ENCODE measurements at places on chromosomes 16 and 17. TPM values are rescaled to one million over a fixed set of nuclear protein-coding genes. Genes with fewer than 3 reads are reported as not detected.

GRCh38 chr17:80783971-80784370 is 207.7 kb upstream of the CHMP6 start:
- no peaks in the 10 kb centered on the region for H3K36me3 ChIP-seq
- H3K27ac ChIP-seq: no peak overlapping the region
- no peaks in the 10 kb centered on the region for H3K27me3 ChIP-seq
- no peak for DNase-seq
- H3K4me3 ChIP-seq: no peak overlapping the region

DNA sequence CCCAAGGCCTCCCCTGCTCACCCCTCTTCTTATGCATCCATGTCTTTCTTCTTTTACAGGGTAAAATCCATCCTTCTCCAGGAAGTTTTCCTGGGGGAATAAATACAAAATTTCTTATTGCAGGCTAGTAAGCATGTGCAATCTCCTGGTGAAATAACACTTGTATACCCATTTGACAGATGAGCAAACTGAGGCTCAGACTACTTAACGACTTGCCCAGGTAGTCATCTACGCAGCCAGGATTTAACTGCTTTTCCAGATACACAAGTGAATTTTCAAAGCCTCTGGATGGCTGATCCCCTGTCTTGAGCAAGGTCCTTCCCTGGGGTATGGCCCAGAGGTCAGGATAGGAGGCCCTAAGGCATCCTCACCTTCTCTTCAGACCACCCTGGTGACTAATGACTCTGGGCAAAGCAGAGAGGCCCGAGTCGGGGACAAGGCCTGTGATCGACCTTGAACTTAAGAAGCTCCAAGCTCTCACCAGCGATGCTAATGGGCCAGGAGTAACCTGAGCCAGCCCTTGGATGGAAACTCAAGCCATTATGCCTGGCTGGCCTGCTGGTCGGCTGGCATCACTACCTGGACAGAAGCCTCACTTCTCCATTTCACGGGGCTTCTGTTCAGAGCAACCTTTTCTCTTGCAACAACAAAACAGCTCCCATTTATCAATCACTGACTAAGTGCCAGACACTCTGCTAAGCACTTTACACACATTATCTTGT is 33.1 kb downstream of the ZNF423 start:
- no peaks in the 10 kb centered on the region for H3K4me1 ChIP-seq
- H3K27me3 ChIP-seq: no peaks in the 10 kb centered on the region
- H3K27ac ChIP-seq: no peak overlapping the region
- DNase-seq: no peak

Gene KRT32
- total RNA-seq: not detected

Gene TIGD7
- total RNA-seq: 14.9 TPM

Gene GPRC5C
- total RNA-seq: 77.7 TPM

Gene CA7
- total RNA-seq: 39.8 TPM

GRCh38 chr17:83007504-83008185 is 71.8 kb upstream of the METRNL start:
- H3K27ac ChIP-seq: no peak overlapping the region
- H3K4me3 ChIP-seq: no peak overlapping the region
- H3K27me3 ChIP-seq: no peaks in the 10 kb centered on the region
- no peaks in the 10 kb centered on the region for H3K36me3 ChIP-seq

Gene MMP2
- 111 TPM for total RNA-seq

Gene ARSG
- total RNA-seq: 29.7 TPM

DNA sequence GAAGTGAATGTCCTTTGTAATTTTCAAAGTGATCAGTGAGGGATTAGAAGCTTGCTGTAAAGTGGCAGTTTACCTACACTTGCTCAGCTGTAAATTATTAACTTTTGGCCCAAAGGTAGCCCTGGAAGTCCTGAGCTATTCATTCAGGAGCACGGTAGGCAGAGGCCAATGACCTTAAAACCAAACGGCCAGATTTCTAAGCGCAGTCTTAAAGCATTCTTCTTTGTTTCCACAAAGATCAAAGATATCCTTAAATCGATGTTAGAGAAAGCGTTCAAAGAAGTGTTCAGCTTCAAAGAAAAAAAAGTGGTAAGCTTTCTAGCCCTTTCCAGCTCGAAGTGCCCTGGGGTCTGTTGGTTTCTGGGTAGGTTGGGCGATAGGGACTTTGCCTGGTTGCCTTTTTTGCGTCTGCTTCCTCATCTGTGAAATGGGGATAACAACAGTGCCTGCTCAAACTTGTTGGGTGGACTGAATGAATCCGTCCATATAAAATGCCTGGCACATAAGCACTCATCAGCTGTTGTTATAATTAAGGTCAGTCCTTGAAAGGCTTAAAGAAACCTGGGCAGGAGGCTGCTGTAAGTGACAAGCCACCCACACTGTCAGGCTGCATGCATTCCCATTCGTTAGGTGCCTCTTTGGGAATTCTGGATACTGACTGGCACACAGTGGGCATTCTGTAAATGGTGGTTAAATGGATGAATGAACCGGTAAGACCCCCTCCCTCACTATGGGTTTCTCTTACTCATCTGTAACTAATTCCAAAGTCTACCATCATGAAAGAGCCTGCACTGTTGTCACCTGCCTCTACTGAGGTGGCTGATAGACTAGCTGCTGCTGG is 113.2 kb downstream of the PRKCA start:
- no peaks in the 10 kb centered on the region for H3K36me3 ChIP-seq
- peak overlapping the region; percentile 43 for H3K27ac ChIP-seq
- H3K27me3 ChIP-seq: no peaks in the 10 kb centered on the region
- peak; percentile 62 for DNase-seq
- no peak overlapping the region for H3K4me3 ChIP-seq
- no peaks in the 10 kb centered on the region for H3K4me1 ChIP-seq

DNA sequence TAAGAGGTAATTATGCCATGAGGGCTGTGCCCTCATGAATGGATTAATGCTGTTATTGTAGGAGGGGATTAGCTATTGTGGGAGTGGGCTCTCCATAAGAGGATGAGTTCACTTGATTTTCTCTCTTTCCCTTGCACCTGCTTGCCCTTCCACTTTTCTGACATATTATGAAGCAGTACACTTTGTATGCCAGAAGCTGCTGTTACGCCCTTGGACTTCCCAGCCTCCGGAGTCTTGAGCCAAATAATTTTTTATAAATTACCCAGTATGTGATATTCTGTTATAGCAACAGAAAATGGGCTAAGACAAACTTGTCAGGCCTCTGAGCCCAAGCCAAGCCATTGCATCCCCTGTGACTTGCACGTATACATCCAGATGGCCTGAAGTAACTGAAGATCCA is 38.4 kb downstream of the PSMD12 start:
- no peak overlapping the region for H3K27ac ChIP-seq
- H3K27me3 ChIP-seq: no peaks in the 10 kb centered on the region
- no peaks in the 10 kb centered on the region for H3K4me1 ChIP-seq
- no peak for DNase-seq

DNA sequence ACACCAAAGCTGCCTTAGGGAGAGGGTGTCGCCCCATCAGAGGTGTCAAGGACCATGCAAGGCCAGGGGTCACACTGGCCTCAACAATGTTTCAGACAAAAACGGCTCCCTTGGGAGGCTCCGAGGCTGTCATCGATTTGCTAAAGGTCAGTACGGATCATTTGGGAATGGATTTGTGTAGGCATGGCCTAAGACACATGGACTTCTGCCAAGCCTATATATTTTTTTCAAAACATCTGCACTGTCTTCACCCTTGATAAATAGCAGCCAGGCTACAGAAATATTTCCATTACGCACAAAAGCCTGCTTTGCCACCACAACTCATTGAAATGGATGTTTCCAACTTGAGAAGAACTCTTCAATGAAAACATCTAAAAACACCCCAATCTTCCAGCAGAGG is 10.3 kb downstream of the CUEDC1 start:
- no peak overlapping the region for H3K27ac ChIP-seq
- no peaks in the 10 kb centered on the region for H3K27me3 ChIP-seq
- H3K36me3 ChIP-seq: no peaks in the 10 kb centered on the region
- peaks cover 59% of the 10 kb centered on the region for H3K4me1 ChIP-seq

Gene OR1F1
- not detected for total RNA-seq

Gene TPSB2
- 65.2 TPM for total RNA-seq

DNA sequence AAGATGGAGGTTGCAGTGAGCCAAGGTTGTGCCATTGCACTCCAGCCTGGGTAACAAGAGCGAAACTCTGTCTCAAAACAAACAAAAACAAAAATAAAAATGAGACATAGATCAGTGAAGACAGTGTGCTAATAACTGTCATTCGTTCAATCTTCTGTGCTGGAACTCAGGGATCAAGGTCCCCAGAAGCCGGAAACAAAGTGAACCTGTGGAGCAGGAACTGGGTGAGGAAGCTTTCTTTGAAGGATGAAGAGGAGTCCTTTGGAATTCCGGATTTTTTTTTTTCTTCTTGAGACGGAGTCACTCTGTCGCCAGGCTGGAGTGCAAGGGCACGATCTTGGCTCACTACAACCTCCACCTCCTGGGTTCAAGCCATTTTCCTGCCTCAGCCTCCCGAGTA is 2.1 kb upstream of the SLC2A4 start:
- no peaks in the 10 kb centered on the region for H3K36me3 ChIP-seq
- H3K4me3 ChIP-seq: peak overlapping the region; percentile 63
- DNase-seq: no peak
- no peaks in the 10 kb centered on the region for H3K27me3 ChIP-seq
- peak overlapping the region; percentile 45 for H3K27ac ChIP-seq

- no peaks in the 10 kb centered on the region for H3K36me3 ChIP-seq
- H3K27ac ChIP-seq: no peak overlapping the region
- H3K4me3 ChIP-seq: no peak overlapping the region
- no peaks in the 10 kb centered on the region for H3K27me3 ChIP-seq
- no peak for DNase-seq
These were observed 14.5 kb upstream of the IL17C start for GRCh38 chr16:88623858-88624257.

DNA sequence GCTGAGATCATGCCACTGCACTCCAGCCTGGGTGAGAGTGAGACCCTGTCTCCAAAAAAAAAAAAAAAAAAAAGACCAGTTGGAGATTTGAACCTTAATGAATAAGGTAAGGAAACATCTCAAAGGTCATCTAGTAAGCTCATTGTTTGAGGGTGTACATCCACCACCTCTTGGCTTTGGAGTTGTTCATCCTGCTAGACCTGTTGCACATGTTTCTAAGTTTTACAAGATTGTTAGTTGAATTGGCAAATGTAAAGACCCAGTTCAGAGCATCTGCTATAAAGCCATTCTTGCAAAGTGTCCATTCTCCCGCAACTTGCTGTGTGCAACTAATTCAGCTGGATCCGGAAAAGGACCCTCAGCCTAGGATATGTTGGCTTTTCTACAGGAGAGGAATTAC is 1.5 kb downstream of the PSMD7 start:
- no peak for DNase-seq
- H3K4me3 ChIP-seq: peak overlapping the region; percentile 74
- no peaks in the 10 kb centered on the region for H3K4me1 ChIP-seq
- H3K36me3 ChIP-seq: peaks cover 39% of the 10 kb centered on the region
- no peak overlapping the region for H3K27ac ChIP-seq
- no peaks in the 10 kb centered on the region for H3K27me3 ChIP-seq

Gene GNAO1
- 7.6 TPM for total RNA-seq

Gene TOX3
- 5.0 TPM for total RNA-seq

DNA sequence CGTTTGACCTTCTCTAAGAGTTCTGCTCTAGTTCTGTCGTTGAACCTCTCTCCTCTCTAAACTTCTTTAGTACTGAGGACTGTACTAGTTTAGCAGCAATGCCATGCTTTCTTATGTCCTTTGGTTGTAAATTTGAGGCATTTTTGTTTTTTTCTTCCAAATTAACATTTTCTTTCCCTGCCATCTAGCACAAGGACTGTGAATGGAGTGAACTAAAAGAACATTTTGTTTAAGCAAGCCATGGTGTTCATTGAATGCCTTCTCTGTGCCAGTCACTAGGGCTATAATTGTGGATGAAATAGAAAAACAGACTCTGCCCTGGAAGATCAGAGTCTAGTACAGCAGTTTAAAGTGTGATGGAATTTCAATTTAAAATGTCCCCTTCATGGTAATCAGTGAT is 137.9 kb downstream of the FTO start:
- no peak overlapping the region for H3K4me3 ChIP-seq
- H3K36me3 ChIP-seq: no peaks in the 10 kb centered on the region
- no peak overlapping the region for H3K27ac ChIP-seq
- no peaks in the 10 kb centered on the region for H3K27me3 ChIP-seq

Gene CEP95
- 94.8 TPM for total RNA-seq

Gene CACNG5
- total RNA-seq: not detected

Gene KRT39
- total RNA-seq: not detected

DNA sequence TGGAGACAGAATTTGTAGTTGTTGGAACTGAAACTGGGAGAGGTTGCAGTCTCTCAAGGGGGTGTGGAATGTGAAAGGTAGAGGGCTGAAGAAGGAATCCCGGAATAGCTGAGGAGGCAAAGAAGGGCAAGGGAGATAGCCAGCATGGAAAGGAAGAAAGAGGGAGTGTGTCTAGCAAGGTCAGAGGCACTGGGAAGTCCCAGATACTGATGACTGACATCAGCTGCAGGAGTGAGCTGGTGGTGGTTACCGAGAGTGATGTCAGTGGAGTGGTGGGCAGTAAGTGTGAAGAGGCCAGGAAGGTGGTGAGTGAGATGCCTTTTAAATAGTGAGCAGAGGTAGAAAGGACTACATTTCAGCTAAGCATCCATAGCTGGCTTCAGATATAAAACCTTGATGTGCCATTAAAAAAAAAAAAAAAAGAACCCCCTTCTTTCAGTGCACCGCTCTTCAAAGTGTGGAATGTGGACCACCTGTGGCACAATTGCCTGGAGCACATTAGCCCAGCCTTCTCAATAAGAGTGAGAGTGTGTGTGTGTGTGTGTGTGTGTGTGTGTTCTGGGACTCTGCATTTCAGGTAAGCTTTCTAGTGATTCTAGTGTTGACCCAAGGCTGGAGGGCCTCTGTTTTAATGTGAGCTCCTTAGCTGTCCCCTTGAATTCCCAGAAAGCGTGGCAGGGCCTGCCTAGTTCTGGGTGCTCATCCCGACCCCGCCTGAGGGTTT is 8.5 kb downstream of the PRMT7 start:
- no peak overlapping the region for H3K4me3 ChIP-seq
- no peaks in the 10 kb centered on the region for H3K36me3 ChIP-seq

DNA sequence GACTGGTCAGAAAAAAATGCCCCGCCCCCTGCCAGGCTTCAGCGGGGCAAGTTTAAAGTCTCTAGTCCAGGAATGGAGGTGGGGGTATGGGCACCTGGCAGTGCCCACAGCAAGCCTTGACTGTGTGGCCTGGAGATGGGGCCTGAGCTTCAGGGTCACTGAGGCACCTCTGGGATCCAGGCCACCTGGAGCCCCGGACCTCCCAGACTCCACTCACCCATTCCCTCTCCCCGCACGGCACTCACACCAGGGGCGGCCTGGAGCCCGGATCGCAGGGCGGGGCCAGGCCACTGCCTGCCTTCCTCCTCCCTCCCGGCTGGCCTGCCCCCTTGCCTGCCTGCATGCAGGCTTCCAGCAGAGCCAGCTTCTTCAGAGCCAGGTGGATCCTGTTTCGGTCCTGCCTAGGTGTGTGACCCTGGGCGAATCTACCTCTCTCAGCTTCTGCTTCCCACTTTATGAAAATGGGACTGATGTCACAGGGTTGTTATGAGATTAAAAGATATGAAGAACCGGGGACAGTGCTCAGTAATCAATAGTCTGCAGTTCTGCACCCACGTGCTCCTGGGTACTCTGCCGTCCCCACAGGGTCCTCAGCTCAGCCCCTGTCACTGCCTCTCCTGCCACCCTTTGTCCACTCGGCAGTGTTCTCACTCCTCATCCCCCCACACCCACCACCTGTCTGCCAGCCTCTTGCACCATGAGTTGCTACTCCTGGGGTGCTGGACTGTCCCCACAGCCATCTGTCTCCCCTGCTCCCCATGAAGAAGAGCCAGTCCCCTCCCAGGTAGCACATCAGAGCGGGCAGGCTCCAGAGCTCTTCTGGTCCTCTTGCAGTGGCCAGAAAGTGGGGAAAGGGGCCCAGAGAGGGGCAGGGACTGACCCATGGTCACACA is 1.2 kb upstream of the TCAP start:
- peak overlapping the region; percentile 15 for H3K27ac ChIP-seq
- H3K27me3 ChIP-seq: no peaks in the 10 kb centered on the region
- peak overlapping the region; percentile 2 for H3K4me3 ChIP-seq
- no peaks in the 10 kb centered on the region for H3K36me3 ChIP-seq
- peaks cover 63% of the 10 kb centered on the region for H3K4me1 ChIP-seq

- DNase-seq: no peak
- H3K4me3 ChIP-seq: no peak overlapping the region
These were observed 6.3 kb downstream of the ZNF598 start for GRCh38 chr16:2003231-2003826.

Data from Peyer's patch (tissue), 4 donors.